ENCODE measurements at places on chromosomes 1 and 21. TPM values are rescaled to one million over a fixed set of nuclear protein-coding genes. Genes with fewer than 3 reads are reported as not detected.

DNA sequence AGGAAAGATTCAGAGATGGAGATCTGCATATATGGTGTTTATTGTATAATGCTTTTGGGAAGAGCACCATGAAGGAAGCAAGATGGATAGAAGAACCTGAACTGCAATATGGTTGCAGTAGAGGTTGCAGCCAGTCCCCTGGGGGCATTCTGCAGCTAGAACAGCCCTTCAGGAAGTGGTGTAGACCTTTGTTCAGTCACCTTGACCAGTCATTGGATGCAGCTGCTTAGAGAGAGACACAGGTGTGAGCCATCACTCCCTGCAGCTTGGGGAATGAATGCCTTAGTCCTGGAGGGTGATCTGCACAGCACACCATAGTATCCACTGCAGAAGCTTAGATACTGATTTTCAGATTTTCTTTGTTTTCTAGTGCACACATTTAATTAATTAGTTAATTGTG is 42.3 kb downstream of the NEK7 start:
- no peak for DNase-seq

DNA sequence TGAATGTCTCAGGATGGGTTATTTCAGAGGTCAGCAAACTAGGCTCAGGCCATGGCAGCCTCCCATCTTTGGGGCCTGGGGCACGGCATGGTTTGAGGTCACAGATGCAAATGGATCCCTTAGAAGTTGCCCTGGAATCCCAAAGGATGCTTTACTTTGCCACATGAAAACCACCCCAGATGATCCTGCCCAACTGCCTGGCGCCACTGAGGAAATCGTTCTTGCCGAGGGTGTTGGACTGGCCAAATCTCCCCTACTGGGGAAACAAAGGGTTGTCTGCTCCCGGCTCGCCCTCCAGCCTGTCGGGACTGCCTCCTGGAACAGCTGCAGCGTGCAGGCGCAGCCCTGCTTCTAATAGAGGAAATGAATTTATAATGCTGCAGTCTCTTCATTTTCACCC is 173.0 kb upstream of the LMO4 start:
- DNase-seq, result no peak

GRCh38 chr1:83828456-83828855 is 170.5 kb downstream of the TTLL7 start:
- no peak for DNase-seq

- DNase-seq, result peak; percentile 59
Observed at GRCh38 chr1:154353460-154353904, 28.2 kb downstream of the ATP8B2 start.

DNA sequence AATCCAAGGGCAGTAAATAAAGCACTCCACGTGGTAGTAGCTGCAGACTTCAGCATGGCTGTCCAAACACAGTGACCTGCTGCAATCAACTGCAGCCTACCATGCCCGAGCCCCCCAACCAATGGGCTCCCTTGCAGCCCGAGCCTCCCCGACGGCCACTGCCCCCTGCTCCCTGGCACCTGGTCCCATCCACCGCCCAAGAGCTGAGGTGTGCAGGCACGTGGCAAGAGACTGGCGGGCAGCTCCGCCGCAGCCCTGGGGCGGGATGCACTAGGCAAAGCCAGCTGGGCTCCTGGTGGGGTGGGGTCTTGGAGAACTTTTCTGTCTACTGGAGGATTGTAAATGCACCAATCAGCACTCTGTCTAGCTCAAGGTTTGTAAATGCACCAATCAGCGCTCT is 57.6 kb upstream of the RGS2 start:
- no peak for DNase-seq

DNA sequence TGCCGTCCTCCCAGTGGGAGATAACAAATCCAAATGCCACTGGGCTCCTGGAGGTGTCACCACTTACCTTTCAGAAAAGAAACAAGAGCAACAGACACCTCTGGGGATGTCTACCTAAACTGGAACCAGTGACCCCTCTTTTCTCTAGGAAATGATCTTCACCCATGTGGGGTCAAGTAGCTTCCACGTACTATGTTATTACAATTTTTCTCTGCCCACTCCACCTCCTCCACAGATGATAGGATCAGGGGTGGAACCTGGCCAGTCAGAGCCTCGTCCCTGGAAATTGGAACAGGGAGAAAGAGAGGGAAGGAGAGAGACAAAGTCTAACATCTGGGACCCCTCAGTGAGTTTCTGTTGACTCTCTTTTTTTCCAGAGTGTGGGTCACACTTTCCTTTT is 50.1 kb downstream of the H3-3A start:
- no peak for DNase-seq

GRCh38 chr1:170657275-170657853 is 6.6 kb upstream of the PRRX1 start:
- no peak for DNase-seq

DNA sequence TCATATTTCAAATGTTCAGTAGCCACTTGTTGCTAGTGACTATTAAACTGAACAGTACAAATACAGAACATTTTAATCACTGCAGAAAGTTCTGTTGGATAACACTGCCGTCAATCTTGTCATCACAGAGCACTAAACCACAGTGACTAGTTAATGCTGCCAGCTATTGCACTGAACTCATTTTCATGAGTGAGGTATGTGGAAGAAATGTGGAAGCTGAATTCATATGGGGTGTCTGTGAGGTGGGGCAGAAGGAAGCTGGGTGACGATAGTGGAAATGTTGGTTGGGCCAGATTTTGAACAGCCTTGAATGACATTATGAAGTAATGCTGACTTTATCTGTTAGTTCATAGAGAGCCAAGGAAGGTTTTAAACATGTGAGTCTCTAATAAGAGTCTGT is 49.6 kb downstream of the OSBPL9 start:
- DNase-seq, result no peak

DNA sequence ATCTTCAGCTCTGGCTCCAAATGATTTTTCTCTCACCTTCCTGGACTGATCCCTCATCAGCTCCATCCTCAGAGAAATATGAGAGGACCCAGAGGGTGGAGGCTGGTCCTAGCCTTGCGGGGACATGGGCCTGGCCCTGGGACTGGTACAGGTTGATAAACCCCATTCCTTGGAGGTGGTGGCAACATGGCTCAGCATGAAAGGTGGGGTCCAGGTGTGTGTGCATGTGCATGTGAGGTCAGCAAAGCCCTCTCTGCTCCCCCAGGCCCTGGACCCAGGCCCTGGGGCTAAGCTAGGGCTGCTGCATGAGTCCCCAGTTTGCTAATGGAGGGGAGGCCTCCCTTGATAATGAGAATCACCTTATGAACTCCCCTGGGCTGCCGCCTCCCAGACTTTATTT is 363.1 kb downstream of the MATN1 start:
- no peak for DNase-seq

- DNase-seq, result no peak
Observed at GRCh38 chr1:56570924-56571372, 8.4 kb downstream of the PLPP3 start.

The CFAP107 gene
- not detected for total RNA-seq

The HHIPL2 gene
- 2.0 TPM for total RNA-seq

The CLDN14 gene
- 1.1 TPM for total RNA-seq

All from mucosa of gallbladder (tissue), 1 donor.